ENCODE measurements at places on chromosomes 2 and 18.

DNA sequence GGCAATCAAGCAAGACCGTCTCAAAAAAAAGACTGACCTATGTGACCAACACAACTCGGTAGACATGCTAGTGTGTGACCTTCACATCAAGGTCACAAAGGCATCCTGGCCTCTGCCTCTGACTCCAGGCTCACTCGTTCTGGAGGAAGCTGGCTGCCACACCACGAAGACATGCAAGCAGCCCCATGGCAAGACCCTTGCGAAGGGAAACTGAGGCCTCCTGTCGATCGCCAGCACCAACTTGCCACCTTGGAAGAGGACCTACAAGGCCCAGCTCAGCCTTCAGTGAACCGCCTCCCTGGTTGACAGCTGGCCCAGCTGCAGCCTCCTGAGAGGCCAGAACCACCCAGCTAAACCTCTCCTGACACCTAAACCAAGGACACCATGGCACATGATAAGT lies 79.3 kb upstream of the ASAP2 start:
- no peak for DNase-seq

- DNase-seq: no peak
Observed at GRCh38 chr2:233972941-233973575, 55.9 kb downstream of the TRPM8 start.

DNA sequence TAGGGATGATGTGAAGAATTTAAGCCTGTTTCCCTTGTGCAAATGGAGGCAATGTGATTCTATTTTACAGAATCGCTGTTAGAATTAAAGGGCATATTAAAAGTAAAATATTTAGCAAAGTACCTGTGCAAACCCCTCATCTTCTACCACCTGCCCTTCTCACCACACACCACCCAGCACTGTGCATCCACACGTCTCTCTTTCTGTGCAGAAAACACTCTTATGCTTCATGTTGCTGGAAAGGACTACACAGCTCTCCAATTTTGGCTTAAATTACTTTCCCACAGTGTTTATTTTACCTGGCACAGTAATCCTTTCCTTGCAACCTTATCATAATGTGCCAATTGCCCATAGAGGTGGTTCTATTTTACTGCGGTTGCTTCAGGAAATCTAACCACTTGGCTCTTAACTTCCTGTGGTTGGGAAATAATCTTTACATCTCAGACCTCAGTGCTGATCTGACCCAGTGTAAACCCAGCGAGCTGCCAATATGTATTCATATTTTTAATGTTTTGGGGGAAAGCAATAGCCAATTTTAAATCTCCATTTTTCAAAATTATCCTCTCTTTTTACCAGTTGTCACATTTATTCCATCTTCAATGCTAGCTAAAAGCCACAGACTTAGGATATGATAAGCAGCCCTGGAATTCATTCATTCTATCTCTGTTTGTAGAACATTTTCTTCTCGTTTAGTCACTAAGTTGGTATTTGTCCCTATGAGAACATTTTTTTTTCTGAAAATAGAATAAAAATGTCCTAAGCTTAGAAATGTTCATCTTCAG lies 250.9 kb downstream of the DSEL start:
- no peak for DNase-seq

GRCh38 chr18:63774511-63774910 lies 707 bp upstream of the SERPINB7 start:
- DNase-seq: no peak

- peak; percentile 46 for DNase-seq
Observed at GRCh38 chr2:128408349-128409305, 90.0 kb upstream of the HS6ST1 start.

DNA sequence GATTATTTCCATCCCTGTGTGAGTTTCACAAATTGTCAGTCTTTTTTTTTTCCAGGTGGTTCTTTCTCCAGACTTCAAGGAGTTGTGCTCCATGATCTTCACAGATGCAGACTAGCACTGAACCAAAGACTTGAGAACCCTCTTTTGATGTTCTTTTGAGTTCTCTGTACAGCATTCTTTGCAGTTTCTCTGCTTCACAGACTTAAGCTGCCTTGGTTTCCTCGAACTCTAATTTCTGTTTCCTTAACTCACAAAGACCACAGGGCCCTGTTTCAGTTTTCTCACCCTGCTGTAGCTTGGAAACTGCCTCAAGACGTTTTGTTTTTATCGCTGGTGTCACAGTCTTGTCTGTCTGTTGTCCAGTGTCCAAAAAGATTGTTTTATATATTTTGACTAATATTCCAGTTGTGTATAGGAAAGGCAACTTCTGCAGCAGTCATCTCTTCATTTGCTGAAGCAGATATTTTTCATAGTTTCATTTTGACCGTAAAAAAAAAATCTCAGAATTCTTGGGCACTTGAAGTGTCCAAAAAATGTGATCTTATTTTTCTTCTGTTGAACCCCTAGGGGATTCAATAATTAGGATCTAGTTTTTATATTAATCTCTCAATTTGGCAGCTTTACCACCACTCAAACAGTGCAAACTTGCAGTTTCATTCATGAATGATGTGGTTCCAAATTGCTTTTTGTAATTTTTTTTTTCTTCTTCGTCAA lies 97.0 kb upstream of the MC4R start:
- no peak for DNase-seq

GRCh38 chr2:203683932-203684556 lies 22.4 kb upstream of the CD28 start:
- no peak for DNase-seq

DNA sequence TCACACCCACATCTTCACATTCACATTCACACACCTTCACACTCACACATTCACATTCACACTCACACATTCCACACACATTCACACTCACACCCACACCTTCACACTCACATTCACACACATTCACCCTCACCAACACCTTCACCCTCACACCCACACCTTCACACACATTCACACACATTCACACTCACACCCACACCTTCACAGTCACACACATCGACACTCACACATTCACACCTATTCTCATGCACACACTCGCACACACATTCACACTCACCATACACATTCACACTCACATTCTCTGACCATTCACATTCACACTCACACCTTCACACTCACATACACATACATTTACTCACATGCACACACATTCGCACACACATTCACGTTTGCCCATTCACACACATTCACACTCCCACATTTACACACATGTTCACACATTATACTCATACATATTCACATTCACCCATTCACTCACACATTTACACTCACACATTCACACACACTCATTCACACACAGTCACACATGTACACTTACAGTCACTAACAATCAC lies 62.7 kb downstream of the BIN1 start:
- no peak for DNase-seq

DNA sequence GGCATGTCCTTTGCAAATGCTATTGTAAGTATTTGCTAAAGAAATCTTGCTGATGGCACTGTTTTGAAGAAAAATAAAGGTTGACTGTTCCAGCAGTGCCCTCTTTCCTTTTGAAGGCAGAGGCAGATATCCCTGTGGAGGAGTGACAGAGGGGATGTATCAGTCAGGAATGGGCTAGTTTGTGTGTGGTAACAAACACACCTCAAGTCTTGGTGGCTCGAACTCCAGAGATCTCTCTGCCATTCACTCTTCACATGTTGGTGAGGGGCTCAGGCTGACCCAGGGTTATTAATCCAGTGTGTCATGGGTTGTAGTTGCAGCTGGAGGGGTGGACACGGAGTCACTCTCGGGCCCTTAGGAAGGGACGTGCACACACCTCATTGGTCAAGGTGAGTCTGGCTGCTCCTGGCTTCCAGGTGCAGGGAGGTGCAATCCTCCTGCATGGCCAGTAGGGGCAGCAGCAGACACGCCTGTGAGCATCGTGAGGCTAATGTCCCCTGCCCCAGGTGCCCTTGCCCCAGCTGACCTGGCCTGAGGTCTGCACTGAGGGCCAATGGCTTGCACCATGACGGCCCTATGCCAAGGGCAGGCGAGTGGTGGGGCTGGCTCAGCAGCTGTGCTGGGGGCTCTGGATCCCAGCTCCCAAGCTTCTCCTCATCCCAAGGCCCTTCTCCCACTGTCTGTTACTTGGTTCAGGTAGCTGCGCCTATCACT lies 146.5 kb downstream of the ASB1 start:
- no peak for DNase-seq

DNA sequence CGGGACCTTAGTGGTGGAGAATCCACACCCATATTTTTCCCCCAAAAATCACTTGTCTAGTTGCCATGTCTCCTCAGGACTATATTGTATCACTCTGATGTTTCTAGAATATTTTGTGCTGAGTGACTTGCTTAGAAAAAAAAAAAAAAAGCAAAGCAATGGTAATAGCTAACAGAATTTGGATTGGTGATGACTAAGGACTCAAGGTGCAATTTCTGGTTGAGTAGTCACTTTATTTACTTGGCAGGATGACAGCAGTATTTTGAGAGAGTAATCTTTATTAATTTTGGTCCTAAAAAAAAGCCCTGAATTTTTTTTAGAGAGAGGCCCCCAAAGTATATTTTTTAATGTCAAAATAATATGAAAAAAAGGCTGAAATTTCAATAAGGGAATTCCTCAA lies 32.8 kb upstream of the MYO3B start:
- no peak for DNase-seq

DNA sequence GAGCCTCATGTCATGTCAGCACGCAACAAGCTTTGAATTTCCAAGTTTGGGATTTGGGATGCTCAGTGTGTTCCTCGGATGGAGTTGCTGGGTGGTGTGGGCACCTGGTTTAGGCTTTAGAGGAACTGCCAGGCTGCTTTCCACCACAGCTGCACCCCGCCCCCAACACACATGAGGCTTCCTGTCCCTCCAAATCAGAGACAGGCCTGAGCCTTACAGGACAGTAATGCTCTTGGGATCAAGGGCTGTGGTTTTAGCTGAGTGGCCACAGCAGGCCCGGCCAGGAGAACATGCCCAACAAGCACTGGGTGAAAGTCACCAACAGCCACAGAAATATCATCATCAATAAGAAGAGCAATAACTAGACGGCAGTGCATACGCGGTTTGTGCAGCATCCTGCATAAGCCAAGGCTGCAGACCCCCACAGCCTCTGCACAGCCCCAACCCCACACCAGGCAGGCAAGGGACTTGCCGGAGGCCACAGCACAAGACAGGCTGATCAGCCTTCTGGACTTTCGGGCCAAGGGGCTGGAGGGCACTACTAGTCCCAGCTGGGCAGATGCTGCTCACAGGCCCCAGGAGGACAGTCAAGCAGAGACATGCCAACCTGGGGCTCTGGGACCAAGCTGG lies 29.7 kb upstream of the GPC1 start:
- no peak for DNase-seq

- no peak for DNase-seq
Observed at GRCh38 chr2:240138254-240138984, 2.0 kb downstream of the OTOS start.

DNA sequence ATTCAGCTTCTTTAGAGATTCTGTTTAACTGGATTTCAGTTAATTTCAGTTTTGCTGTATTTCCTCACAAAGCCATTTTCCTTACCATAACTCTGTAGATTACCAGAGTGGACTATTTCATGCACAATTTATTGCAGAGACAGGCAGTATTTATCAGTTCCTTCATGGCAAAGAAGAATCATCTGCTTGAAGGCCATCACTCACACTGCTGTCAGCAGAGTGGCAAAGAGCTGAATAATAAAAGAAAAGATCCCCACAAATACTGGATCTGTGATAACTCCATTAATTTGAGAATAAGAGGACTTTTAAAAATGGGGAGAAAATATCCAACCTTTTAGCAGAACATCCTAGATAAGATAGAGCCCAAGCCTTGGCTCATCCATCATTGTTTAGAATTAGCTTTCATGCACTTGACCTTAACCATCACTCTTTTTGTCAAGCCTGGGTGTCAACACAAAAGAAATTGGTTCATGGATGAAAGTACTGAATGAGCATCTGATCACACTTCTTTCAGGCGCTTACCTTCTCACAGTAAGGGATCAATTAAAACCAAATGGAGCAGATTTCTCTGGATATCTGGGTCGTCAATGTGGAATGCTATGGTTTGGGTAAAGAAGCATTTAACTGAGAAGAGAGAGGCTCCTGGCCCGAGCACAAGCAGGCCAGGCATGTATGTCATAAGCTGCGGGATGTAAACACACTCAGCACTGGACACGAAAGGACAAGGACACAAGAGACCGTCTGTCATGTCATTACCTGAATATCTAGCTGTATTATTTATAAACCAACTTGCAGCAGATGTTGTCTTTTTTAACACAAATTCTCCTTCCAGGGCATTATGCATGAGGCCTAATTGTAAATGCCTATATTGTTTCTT lies 376.2 kb downstream of the ZNF521 start:
- DNase-seq: no peak

- DNase-seq: no peak
Observed at GRCh38 chr2:113058411-113058994, 495 bp upstream of the IL36RN start.

Data from hematopoietic multipotent progenitor cell treated with erythropoietin and hydrocortisone succinate and interleukin-3 and kit ligand, for 8 days (in vitro differentiated cells).